Fibroblast of the aortic adventitia (primary cell): ENCODE measurements at places on chromosomes 3 and 15.

GRCh38 chr15:75149867-75150709 lies 51.6 kb upstream of the C15orf39 start:
- peak; percentile 88 for DNase-seq

GRCh38 chr15:27210176-27210575 lies 239.2 kb downstream of the GABRG3 start:
- DNase-seq, result no peak

DNA sequence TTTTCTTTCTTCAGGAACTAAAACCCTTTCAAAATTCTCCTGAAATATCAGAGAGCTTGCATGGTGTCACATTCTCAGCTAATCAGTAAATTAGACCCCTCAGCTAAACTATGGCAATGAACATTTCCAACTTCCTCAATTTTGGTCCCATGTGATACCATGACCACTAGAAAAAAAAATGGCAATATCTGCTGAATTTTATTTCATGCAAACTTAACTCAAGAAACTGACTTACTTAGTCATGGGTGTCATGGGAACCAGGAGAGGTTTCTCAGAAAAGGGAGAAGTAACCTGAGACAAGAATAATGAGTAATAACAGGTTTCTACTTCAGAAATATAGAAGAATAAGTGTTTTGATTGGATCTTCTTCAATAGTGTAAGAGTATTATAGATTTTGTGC lies 784.6 kb upstream of the ALCAM start:
- no peak for DNase-seq

DNA sequence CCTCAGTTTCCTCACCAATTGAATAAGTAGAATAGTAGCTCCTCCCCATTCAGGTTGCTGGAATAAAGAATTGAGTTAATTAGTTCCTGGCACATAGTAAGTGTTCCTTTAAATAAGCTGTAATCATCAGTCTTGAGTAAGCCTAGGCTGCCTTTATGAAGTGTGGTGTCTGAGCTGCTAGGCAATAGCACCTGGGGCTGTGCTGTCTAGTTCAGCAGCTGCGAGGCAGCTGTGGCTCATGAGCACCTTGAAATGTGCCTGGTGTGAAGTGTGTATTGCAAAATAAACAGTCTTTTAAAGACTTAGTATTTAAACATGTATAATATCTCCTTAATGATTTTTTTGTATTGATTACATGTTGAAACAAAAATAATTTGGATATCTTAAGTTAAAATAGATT lies 77.6 kb downstream of the TOP2B start:
- no peak for DNase-seq

- DNase-seq, result peak; percentile 49
These were observed 617.4 kb downstream of the CADM2 start for GRCh38 chr3:85576091-85576690.

- DNase-seq, result peak; percentile 59
These were observed 130.2 kb downstream of the CHSY1 start for GRCh38 chr15:101121511-101122090.

- DNase-seq, result no peak
These were observed 171.1 kb downstream of the ZNF621 start for GRCh38 chr3:40695848-40696247.

- DNase-seq, result no peak
These were observed 43.2 kb downstream of the MAP3K13 start for GRCh38 chr3:185406121-185406620.

- peak; percentile 17 for DNase-seq
These were observed 143.9 kb downstream of the LSAMP start for GRCh38 chr3:116301422-116301821.

DNA sequence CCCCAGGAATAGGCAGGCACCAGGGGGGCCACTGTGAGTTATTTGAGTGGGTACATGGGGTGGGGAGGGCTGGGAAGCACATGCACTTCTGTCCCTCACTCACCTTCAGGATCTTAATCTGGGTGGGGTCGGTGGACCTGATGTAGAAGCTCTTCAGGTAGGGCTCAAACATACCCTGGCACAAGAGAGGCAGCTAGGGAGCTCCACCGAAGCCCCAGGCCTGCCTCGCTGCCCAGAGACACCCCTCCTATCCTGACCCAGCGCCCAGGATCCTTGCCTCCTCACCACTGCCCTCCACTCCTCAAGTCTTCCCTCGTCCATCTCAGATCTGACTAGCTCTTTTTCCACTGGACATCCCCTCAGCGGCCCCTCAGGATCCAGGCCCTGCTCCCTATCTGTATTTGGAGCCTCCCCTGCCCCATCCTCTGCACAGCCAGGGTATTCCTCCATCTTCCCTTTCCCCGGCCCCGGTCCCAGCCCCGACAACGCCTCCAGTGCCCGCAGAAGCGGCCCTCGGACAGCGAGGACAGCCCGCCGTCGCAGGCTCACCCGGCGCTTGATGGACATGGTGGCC lies 30.0 kb downstream of the AP3B2 start:
- no peak for DNase-seq

DNA sequence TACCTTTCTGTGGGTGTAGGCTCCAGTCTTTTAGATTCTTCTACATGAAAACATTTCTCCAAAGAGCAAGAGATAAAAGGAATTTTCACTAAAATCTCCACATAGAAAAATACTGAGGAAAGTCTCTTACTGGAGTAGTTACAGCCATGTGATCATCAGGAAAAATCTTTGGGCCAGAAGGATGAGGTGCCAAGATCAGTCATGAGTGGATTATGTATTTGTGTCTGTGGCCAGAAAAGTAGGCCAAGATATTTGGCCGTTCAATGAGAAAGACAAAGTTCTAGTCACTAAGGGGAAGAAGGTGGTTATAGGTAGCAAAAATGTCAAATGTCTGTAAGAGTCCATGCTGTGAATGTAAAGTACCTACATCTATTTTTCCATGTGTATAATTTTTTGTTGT lies 339.3 kb downstream of the NSUN3 start:
- peak; percentile 47 for DNase-seq

DNA sequence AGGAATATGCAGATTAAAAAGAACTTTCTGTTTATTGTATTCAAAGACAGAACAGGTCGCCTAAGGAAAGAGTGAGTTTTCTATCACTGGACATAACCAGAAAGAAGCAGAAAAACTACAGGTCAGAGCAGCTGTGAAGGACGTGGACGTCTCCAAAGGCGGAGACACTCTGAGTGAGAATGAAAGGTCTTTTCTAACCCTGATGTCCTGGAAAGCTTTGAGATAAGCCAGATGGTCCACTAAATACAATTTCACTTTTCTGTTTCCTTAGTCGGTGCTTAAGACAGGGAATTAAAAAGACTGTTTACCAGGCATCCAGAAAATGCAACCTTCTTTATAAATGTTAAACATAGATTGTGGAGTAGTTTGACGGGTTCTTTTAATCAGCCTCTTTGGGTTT lies 360.4 kb downstream of the FGF12 start:
- DNase-seq, result no peak

DNA sequence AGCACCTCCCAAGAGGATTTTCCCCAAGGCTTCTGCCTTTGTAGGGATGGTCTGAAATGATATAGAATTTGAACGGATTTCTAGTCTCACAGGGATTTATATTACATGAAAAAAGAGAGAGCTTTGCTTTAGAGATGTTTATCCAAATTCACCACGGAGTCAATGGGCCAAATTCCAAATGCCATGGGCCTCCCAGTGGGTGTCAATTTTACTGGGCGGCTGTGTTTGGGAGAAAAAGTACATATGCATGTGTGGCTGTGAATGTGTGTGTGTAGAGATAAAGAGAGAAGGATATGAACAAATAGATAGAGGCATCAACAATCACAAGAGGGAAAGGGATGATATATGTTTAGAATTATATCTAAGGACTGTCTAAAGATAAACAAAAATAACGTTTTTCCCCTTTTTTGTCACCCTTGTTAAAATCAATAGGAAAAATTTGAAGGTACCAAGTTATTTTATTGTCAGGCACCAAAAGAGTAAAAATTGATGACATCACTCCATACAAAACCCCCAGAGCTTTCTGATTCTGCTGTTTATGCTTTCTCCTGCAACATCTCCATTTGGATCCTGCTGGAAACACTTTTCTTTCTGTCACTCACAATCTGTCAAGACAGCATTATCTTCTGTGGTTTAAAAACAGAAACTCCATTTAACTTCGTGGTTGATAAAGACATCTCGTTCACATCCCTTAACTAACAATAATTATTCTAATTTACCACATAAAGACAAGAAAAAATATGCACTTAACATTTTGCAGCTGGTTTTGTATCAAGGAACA lies 160.7 kb downstream of the FHIT start:
- DNase-seq, result no peak

GRCh38 chr3:148420242-148420641 lies 277.5 kb upstream of the AGTR1 start:
- no peak for DNase-seq

- DNase-seq, result peak; percentile 40
These were observed 228.1 kb upstream of the C2CD4B start for GRCh38 chr15:62393196-62393595.

- DNase-seq, result peak; percentile 27
These were observed at the start of gene PRRT3 for GRCh38 chr3:9951962-9952805. Gene PRRT3, minus strand, starts transcription at chr3:9952408. Its CDS starts 2,293 bp downstream, at chr3:9950115.

DNA sequence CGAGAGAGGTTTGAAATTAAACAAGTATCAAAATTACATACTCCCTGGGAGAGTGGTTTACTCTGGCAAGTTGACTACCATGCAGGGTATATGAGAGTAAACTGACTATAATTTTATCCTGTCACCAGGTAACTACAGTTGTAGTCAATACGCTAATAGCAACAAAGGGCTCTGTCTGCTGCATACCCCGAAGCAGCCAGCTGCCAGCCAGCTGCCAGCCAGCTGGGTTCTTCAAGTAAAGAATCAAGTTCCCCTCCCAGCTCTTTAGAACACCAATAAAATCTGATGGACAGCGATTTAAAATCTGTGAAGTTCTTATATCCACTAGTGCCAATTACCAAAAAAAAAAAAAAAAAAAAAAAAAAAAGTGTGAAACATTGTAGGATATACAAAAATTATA lies 417.7 kb upstream of the CFAP20DC start:
- no peak for DNase-seq

DNA sequence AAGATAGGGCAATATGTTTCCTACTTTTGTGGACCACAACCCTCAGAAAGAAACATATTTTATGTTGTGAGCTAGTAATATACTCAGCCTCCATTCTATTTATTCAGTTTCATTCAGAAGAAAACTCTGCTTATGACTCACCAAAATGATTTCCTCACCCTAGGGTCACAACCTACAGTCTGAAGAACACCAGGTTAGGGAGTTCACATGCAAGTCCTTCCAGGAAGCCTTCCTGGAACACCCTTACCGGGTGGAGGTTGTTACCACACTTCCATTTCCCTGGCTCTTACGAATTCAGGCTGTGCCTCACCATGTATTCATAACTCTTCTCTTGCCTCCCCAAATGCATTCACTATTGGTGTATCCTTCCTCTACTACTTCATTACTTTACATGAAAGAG lies 228.0 kb upstream of the ADAMTS9 start:
- DNase-seq, result peak; percentile 26

DNA sequence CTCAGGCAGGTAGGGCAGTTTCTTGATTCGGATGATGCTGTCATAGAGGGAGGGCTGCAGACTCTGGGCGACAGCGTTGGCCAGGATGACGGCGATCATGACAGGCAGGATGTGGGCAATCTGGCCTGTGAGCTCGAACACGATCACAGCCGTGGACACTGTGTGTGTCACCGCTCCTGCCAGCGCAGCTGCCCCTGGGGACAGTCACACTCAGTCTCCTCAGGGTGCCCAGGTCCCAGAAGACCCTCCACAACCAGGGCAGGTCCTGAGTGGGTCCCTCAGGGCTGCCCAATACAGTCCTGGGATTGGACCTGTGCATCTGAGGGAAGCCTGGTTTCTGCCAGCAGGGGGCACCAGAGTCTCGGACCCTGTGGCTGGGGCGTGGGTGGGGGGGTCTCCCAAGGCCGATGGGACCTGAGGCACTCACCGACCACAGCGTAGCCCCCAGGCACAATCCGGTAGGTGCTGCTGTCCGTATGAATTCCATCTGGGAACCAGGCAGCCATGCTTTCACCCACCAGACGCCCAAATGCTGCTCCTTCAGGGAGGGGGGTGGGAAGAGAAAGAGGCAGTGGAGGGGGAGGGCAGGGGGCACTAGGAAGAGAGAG lies 7.2 kb downstream of the CLCN2 start:
- no peak for DNase-seq

DNA sequence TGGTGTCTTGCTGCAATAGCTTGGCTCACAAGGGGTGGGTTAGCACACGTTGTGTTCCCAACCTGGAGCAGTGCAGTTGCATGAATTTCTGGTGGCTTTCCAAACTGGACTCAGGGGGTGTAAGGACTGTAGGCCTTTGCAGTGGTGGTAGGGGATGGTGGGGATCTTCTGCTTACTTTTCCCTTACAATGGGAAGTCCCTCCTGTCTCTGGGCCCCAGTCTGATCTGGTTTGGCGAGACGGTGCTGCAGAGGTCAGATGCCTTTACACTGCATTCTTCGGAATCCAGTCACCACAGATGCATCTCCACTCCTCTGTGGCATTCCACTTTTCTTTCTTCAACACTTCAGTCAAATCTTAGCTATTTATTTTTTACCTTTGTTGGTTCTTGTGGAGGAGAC lies 132.1 kb downstream of the DOCK3 start:
- DNase-seq, result no peak

DNA sequence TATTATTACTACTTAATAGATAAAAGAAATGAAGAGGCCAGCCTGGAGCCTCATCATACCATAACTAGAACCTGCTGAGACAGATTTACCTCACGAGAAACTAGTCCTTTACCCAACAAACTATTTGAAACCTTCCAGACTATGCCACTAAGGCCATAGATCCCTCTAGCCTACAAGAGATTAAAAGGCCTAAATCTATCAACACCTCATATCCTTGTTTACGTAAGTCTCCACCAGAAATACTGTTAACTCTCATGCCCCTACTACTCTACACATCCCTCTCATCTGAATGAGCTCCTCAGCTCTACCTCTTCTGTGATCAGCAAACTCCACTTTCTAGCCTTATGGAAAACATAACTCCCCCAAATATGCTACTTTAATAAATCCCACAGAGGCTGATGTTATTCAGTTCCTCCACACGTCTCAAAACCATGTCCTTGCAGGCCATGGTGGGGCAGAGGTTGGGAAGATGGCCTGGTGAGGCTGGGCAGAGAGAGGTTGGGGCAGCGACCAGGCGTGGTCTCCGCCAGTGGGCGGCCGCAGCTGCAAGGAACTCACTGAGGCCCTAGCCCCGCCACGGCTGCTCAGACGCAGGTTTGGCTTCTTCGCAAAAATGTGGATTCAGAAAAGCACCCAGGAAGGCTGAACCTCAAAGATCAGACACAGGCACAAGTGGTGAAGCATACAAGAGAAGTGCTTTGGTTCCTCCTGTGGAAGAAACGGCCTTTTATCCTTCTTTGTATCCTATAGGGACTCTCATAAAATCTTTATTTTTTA lies 65.8 kb downstream of the GSK3B start:
- no peak for DNase-seq

DNA sequence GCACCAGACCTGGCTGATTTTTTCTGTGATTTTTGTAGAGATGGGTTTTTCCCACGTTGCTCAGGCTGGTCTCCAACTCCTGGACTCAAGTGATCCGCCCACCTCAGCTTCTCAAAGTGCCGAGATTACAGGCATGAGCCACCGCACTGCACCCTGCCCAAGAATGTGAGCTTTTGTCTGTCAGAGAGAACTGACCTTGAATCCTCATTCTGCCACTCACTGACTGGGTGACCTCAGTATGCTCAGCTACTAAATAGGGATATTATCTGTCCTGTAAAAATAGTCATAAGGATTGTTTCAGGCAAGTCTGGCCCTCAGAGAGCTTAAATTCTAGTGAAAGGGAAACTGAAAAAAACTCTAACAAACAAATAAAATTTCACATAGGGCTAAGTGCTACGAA lies 2.1 kb upstream of the RFT1 start:
- DNase-seq, result no peak

- peak; percentile 28 for DNase-seq
These were observed 14.1 kb upstream of the ZSCAN2 start for GRCh38 chr15:84586696-84587095.

GRCh38 chr3:44055951-44056350 lies 185.7 kb upstream of the TOPAZ1 start:
- peak; percentile 69 for DNase-seq
